ENCODE measurements at places on chromosomes 7 and 10.

- DNase-seq = no peak
These were observed 42.3 kb downstream of the FEZF1 start for GRCh38 chr7:122262246-122262645.

DNA sequence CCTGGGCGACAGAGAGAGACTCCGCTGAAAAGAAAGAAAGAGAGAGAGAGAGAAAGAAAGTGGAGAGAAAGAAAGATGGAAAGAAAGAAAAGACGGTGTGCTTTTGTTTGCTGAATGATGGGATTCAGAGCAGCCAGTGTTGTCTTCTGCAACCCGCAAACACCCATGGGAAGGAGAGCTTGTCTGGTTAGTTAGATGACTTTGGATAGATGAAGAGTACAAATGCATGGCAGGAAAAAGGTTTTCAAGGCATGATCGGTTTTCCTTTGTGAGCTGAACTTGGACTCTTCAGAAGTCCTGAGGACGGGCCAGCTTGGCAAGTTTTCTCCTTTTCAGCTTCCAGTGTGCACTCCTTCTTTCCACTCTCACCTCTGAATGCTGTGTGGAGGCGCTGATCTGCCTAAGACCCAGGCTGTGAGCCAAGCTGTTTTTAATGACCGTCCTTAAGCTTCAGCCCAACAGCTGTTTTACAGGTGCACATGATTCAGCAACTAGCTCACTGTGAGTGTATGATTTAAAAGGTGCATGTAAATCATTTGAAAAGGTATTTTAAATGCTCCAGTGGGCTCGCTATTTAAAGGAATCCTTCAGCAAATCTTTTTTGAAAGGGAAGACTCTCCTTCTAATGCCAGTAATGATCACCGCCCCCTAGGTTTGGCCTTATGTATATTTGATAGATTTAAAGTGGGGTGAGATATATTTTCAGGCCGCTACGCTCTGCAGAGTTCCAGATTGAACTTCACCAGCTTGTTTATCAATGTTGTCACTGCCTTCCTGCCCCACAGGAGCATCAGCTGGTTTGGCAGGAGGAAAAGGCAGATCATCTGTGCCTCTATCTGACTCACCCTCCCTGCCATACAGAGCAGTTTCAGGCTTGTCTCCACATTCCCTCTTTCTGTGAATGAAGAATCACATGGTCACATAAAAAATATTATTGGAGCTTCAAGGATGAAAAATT, 115.0 kb downstream of the PLXDC2 start:
- no peak for DNase-seq

- no peak for DNase-seq
These were observed 91.0 kb downstream of the MET start for GRCh38 chr7:116762971-116763370.

DNA sequence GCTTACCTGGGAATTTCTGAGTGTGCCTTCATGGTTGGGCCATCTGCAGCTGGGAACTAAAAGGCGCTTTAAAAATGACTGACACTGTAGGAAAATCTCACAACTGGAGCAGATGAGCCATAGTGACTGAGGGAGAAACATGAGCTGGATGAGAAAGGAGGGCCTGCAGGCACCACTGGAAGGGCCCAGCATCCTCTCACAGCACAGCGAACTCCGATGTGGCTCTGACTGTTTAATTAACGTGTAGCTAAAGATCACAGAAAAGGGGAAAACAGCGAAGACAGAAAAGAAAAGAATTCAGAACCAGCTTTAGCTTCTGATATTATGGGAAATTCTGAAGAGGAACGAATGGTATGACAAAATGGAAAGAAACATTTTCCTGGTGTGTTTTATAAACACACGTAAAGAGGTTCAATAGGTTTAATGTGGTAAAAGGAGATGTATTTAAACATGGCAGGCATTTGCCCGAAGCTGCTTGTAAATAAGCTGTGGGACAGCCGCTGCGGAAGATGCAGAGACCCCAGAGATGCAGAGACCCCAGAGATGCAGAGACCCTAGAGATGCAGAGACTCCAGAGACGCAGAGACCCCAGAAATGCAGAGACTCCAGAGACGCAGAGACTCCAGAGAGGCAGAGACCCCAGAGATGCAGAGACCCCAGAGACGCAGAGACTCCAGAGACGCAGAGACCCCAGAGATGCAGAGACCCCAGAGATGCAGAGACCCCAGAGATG, 534.3 kb downstream of the PTPRN2 start:
- DNase-seq = no peak

DNA sequence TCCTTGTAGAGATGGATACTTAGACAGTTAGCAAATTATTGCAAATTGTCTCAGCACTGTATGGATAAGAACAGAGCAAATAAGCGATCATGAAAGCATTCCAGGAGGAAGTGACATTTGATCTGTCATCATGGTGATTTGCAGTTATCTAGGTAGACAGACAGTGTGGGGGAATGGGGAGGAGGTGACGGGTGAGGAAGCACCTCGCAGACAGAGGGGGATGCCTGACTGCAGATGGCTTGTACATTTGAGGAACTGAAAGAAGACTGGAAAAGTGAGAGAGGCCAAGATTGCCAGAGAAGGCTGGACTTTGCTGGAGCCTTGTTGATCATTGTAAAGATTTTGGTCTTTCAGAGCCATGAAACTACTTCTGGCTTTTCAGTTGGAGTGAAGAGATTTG, 318.2 kb upstream of the CELF2 start:
- DNase-seq = no peak

- DNase-seq = peak; percentile 88
These were observed 43.6 kb downstream of the NSUN6 start for GRCh38 chr10:18607503-18608378.
